ENCODE measurements at places on chromosomes 2 and 18. TPM values are rescaled to one million over a fixed set of nuclear protein-coding genes. Genes with fewer than 3 reads are reported as not detected.

Gene FER1L5
- total RNA-seq = 0.34 TPM

Gene C2orf15
- total RNA-seq = 2.3 TPM

Gene C18orf63
- not detected for total RNA-seq

Gene RNF152
- 25.5 TPM for total RNA-seq

Gene MROH2A
- total RNA-seq = not detected

Data from hair follicular keratinocyte (primary cell).